ENCODE measurements at places on chromosomes 13 and 19.

GRCh38 chr19:42442833-42443232 lies at the start of gene CXCL17:
Gene CXCL17 (minus strand): TSS chr19:42442946. CDS start chr19:42442832, 114 bp downstream.
- no peak for DNase-seq

- peak; percentile 62 for DNase-seq
Measured at GRCh38 chr19:2610637-2611482, 91.6 kb downstream of the GNG7 start.

- DNase-seq, result no peak
Measured at GRCh38 chr19:10118960-10119359, 739 bp downstream of the EIF3G start.

DNA sequence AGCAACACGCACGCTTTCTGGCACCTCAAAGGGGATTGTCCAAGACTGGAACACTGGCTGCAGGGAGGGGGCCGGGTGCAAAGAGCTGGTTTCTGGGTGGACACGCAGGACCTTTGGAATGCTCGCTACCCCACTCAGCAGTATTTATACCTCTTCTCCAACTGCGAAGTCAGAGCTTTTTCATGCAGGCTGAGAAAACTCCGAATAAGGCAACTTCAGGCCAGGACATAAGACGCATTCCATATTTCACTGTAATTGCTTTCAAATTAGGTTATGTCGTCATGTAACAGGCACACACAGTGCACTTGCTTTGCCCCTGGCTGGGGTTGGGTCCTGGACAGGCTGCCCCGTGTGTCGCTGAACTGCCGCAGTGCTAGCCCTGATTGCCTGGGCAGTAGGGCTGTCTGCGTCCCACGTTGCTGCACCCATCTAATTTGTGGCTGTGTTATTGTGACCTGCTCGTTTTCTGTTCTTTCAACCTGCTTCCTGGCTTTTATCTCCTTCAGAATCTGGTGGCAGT lies 44.5 kb downstream of the ACTN4 start:
- DNase-seq, result no peak

GRCh38 chr13:100476963-100477362 lies 111.6 kb downstream of the GGACT start:
- no peak for DNase-seq

GRCh38 chr13:50512474-50513299 lies 330.8 kb downstream of the DLEU7 start:
- no peak for DNase-seq

DNA sequence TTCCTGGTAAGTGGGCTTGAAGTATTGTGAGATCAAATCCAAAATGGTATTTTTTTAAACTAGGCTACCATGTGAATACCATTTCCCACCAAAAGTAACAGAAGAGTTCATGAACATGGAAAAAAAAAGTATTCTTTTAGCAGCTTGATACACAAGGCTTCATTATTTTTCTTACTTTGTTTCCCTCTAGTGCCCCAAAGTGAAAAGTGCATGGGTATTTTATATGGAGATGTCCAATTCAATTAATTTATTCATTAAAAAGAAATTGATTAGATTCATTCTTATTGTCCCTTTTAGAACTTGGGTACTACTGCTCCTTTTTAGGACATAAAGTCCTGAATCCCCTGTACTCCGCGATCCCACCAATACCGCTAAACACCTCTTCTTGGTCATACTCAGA lies 28.6 kb upstream of the SCEL start:
- no peak for DNase-seq

- DNase-seq, result no peak
Measured at GRCh38 chr13:75978818-75979217, 342.7 kb downstream of the LMO7 start.

- no peak for DNase-seq
Measured at GRCh38 chr19:45391346-45391745, 13.5 kb downstream of the PPP1R13L start.

DNA sequence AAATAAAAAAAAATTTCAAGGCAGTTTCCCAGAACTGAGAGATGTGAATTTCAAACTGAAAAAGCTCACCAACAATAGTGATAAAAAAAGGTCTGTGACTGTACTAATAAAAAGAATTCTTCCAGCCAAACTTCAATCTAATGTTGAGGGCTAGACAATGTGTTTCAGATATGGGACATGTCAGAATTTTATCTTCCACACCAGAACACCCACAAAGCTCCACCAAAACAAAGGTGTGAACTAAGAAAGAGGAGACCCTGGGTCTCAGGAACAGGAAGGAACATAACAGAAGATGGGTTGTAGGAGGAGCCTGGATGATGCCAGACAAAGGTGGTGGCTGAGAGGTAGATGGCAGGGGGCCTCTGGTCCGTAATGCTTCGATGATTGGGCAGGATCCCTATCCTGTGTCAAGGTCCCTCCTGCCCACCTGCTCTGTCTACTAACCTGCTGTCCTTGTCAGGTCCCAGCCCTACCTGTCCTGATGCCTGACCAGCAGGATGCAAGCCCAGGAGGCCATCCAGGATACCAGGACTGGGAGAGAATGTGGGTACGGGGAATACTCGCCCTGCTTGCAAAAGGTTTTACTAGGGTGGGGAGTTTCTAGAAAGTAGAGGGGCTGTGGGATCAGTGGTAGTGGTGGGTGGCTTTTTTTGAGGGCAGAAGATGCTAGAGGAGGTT lies 4.5 kb downstream of the MZF1 start:
- no peak for DNase-seq

- no peak for DNase-seq
Measured at GRCh38 chr13:65855242-65855805, 1374.8 kb downstream of the PCDH9 start.

- no peak for DNase-seq
Measured at GRCh38 chr19:4199699-4200293, 17.3 kb downstream of the ANKRD24 start.

- DNase-seq, result no peak
Measured at GRCh38 chr19:17328517-17329365, 5.9 kb downstream of the ANO8 start.

DNA sequence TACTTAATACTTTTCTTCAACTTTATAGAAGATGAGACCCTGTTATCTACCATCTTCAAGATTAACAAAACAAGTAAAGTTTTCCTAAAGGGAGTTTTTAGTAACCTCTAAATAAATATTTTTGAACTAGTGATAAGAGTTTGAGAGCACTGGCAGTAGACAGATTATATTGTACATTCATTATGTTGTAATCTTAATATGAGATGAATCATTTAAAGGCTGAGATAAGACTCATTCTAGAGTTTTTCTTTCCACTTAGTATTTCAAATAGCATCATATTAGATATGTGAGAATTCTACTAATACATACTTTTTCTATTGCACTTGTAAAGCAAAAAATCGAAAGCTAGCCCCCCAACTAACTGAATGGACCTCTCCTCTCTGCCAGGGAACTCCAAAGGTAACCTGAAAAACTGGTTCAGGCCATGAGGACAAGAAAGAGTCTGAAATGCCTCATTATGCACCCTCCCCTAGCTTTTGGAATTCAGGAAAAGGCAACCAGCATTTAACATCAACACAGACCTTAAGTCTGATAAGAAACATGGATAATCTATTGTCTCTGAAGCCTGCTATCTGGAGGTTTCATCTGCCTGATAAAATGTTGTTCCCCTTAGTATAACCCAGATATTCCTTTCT lies 875.4 kb upstream of the SLC10A2 start:
- DNase-seq, result no peak

- DNase-seq, result no peak
Measured at GRCh38 chr19:48342841-48343540, 17.6 kb downstream of the EMP3 start.

DNA sequence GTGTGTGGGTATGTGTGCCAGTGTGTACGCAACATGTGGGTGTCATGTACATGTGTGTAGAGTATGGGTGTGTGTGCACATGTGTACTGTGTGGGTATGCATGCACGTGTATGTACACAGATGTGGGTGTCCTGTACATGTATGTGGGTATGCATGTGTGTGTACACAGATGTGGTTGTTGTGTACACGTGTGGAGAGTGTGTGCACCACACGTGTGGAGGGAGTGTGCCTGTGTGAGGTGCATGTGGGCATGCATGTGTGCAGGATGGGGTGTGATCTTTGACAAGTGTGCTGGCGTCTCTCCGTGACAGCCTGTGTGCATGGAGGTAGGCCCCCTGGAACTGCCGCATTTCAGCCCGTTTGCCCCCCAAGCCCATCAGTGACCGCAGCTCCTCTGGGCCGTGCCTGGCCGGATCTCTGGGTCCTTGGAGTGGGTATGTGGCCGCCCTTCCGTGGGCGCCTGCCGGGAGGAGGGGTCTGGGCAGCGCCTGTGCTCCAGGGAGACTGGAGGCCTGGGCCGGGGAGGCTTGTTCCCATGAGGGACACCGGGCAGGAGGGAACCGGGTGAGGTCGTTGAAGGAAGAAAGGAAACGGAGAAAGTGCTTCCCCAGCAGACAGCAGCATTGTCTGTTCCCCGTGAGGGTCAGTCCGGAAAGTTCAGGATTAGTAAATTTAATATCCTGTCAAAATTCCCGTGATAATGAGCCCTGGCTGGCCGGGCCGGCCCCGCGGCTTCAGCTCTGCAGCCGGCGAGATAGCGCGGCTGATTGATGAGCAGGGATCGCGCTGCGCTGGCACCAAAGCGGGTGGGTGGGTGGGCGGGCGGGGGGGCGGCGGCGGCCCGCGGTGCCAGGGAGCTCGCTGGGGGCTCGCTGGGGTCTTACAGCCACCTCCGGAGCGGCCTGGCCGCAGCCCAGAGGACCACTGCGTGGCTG lies 91.1 kb upstream of the SOX1 start:
- no peak for DNase-seq

GRCh38 chr19:5880604-5881078 lies 10.3 kb upstream of the FUT5 start:
- DNase-seq, result no peak

GRCh38 chr13:23386533-23386932 lies 47.0 kb downstream of the SACS start:
- no peak for DNase-seq

DNA sequence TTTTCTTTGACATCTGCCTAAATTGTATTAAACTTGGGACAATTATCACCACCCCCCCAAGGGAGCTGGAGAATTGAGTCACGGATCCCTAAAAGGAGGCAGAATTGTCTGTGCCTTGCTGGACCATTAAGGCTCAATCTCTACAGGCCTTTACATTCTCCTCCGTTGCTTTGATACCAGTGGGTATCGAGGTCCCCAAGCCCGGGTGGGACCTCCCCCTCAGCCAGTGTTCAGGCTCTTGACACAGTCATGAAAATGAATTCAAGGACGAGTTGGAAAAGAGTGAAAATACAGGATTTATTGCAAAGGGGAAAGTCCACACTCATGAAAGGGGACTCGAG lies 5.6 kb downstream of the PPP1R15A start:
- no peak for DNase-seq

GRCh38 chr13:105177265-105177900 lies 1358.1 kb downstream of the EFNB2 start:
- no peak for DNase-seq

- DNase-seq, result no peak
Measured at GRCh38 chr19:48798937-48799336, 11.9 kb downstream of the BCAT2 start.

DNA sequence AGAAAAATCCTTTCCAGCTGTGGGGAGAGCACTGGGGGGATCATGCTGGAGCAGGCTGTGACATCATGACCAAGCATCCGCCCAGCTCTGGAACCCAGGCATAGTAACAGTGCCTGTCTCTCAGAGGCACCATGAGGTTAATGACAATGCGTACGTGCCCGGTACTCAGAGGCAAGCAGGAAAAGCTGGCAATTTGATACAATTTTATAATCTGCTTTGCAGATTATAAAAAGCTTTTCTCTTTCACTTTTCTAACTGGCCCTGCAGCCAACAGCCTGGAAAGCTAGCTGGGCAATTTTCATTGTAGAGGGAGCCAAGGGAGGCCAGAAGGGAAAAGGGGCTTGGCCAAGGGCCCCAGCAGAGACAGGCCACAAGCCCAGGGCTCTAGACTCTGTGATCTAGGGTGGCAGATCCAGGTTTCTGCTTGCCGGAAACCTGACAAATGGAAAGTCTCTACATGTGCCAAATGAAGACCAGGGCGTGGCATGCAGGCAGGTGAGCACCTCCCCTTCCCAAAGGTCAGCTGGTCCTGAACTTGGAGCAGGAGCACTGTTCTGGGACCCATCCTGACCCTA lies 22.7 kb downstream of the VRK3 start:
- no peak for DNase-seq

- DNase-seq, result no peak
Measured at GRCh38 chr13:71457645-71458044, 409.4 kb downstream of the DACH1 start.

Data from GOT3 (cell line).